Substantia nigra (tissue), 51 donors: ENCODE measurements at places on chromosomes 3 and 15.

DNA sequence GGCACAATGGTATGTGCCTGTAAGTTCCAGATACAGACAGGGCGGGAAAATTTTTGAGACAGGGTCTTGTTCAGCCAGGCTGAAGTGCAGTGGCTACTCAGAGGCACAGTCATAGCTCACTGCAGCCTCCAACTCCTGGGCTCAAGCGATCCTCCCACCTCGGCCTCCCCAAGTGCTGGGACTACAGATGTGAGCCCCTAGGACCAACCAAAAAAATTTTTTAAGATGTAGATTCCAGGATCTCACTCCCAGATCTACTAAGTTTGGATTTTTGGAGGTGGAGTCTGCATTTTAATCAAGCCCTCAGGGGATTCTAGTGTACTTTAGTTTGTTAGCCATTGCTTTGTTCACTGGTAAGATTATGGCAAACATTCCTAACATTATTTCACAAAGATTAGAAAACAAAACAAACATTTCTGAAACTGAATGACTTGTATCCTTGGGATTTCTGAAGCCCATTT is 2.7 kb downstream of the LIPH start:
- DNase-seq: no peak

DNA sequence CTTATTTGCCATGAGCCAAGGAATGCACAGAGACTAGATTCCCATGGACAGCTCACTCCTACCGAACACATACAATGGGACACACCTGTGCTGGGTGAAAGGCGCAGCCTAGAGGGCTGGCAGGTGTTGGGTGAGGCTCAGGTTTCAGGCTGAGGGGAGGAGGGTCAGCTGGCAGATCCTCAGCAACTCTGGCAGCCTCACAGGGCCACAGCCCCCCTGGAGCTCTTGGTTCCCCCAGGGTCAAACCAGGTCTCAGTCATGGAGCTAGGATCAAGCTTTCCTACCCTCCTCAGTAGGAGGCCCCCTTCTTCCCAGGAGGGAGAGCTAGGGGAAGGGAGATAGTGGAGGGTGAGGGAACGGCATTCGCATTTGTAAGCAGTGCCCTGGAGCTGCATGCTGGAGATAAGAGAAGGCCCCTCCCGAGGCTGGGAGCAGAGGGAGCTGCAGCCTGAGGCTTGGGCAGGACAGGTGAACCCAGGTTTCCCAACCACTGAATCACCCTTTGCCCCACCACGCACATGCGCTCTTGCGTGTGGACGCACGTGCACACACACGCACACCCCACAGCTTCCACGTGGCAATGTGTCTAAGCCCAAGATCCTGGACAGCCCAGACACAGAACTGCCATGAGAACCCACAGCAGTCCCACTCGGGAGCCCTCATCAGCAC is 26.3 kb upstream of the TFRC start:
- DNase-seq: no peak

- no peak for DNase-seq
These were observed 48.8 kb downstream of the ABHD2 start for GRCh38 chr15:89136818-89137772.

- DNase-seq: no peak
These were observed 362.9 kb upstream of the RBMS3 start for GRCh38 chr3:28917895-28918475.

GRCh38 chr3:143041903-143042302 is 40.5 kb downstream of the U2SURP start:
- no peak for DNase-seq

- DNase-seq: no peak
These were observed at the start of gene DNASE1L3 for GRCh38 chr3:58210761-58211460. Gene DNASE1L3, minus strand, starts transcription at chr3:58210972. Its CDS starts 66 bp downstream, at chr3:58210906.

GRCh38 chr15:61175024-61175423 is 54.1 kb downstream of the RORA start:
- DNase-seq: no peak

- no peak for DNase-seq
These were observed 238.2 kb upstream of the NAALADL2 start for GRCh38 chr3:174620855-174621472.

DNA sequence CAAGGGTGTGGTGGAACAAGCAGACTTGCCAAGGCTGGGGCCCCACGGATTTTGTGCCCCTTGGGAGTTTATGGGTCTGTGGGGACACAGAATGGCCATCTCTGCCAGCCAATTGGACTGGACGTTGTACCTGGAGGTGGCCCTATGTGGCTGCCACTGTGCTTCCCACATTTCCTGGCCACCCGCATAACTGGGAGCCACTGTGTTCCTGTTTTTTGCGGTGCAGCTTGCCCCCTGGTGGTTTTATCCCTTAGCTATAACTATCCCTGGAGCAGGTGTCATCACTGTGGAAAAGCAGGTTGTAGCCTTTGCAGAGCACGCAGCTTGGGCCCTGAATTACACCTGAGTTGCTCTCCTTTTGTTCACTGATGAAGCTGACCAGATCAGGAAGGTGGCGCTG is 306.3 kb downstream of the ZPLD1 start:
- no peak for DNase-seq

DNA sequence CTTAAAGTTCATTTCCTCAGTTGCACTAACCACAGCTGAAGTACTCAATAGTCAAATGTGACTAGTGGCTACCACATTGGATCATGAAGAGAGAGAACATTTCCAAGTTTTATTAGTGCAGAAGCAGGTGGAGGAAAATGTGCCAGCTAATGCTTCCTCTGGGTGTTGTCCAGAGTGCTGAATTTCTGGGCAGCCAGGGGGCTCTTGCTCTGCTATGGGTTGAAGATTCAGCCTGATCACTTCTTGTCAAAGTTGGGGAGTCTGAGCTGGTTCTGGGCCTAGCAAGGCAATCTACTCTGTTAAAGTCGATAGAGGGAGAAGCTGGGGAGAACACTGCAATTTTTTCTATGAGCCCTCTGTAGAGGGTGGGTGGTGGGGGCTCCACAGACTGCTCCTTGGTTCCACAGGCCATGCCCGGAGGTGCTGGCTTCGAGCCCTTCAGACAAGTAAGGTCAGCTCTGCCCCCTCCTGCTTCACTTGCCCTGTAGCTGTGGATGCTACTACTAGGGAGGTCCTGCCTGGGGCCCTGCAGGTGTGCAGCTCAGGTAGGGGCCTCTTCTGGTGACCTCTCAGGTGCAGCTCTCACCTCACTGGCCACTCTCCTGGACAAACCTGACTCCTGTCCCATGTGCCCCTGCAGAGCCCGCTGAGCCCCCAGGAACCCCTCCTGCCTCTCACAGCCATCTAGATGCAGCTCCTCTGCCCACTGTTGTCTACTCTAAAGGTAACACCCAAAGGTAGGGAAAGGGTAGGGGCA is 8.2 kb downstream of the ALG3 start:
- no peak for DNase-seq

- DNase-seq: no peak
These were observed 53.5 kb upstream of the CCR2 start for GRCh38 chr3:46300461-46300789.

GRCh38 chr3:120670576-120670975 is 11.5 kb downstream of the HGD start:
- DNase-seq: no peak

DNA sequence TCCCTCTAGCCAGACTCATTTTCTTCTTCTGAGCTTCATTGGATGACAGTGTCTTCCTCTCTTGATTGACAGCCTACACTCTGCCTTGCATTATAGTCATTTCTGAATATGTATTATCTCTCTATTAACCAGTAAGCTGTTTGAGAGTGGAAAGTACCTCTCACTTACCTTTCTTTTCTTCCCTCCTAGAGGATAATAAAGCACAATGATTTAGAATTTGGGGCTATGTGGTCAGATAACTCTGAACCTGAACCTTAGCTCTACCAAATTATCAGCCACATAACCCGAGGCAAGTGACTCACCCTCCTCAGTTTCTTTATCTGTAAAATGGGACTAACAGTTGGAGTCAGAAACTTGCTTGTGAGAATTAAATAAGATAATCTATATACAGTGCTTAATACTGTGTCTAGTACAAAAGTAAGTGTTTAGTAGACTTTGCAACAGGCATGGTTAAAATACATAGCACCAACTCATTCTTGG is 331.8 kb upstream of the TBL1XR1 start:
- DNase-seq: no peak

GRCh38 chr15:68145706-68146105 is 59.4 kb downstream of the CALML4 start:
- DNase-seq: no peak

- no peak for DNase-seq
These were observed 11.7 kb upstream of the MRPS22 start for GRCh38 chr3:139332092-139332491.

GRCh38 chr15:94029495-94029894 is 201.9 kb upstream of the MCTP2 start:
- no peak for DNase-seq

DNA sequence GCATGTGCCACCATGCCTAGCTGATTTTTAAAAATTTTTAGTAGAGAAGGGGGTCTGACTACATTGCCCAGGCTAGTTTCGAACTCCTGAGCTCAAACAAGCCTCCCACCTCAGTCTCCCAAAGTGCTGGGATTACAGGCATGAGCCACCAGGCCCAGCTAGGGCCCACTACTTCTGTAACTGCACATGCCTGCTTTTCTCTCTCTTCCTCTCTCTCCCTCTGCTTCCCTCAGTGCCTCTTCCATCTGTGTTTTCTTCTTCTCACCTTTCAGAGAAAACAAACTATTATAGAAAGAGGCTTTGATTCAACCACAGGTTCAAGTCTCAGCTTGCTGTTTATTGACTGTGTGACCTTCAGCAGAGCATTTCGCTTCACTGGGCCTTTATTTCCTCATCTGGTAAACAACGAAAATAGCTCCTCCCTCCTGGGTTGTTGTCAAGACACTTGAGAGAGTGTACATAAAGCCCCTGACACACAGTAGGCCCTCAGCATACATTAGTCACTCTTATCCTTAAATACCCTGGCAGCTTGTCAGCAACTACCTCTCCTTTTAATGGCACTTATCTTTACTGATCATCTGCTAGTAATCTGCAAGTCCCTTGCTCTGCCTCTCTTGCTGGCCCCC is 10.2 kb downstream of the TADA3 start:
- DNase-seq: no peak

DNA sequence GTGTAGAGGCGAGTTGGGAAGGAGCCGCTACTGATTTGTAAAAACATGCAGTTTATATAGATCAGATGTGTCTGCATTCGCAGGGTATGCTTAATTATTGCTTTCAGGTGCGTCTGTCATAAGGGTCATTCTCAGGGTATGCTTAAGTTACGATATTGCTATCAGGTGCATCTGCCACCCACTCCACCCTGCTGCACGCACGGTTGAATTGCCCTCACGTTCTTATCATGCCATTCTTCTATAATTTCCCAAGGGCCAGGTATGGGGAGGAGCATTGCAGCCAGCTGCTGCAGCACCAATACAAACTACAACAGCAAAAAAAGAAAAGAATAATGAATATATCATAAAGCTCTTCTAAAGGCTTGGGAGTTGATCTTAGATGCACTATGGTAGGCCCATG is 230.0 kb downstream of the KBTBD8 start:
- DNase-seq: no peak

DNA sequence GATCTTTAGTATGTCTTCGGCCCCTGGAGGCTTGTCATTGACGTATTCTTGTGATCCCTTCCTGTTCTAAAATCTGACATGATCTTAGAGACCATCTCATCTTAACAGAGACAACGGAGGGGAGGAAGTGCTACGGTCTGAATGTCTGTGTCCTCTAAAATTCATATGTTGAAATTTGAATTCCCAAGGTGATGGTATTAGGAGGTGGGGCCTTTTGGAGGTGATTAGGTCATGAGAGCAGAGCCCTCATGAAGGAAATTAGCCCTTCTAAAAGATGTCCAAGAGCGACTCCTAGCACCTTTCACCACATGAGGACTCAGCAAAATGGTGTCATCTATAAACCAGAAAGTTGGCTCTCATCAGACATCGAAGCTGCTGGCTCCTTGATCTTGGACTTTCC is 233.2 kb upstream of the CMC1 start:
- DNase-seq: no peak
